ENCODE measurements at places on chromosomes 3 and 15.

DNA sequence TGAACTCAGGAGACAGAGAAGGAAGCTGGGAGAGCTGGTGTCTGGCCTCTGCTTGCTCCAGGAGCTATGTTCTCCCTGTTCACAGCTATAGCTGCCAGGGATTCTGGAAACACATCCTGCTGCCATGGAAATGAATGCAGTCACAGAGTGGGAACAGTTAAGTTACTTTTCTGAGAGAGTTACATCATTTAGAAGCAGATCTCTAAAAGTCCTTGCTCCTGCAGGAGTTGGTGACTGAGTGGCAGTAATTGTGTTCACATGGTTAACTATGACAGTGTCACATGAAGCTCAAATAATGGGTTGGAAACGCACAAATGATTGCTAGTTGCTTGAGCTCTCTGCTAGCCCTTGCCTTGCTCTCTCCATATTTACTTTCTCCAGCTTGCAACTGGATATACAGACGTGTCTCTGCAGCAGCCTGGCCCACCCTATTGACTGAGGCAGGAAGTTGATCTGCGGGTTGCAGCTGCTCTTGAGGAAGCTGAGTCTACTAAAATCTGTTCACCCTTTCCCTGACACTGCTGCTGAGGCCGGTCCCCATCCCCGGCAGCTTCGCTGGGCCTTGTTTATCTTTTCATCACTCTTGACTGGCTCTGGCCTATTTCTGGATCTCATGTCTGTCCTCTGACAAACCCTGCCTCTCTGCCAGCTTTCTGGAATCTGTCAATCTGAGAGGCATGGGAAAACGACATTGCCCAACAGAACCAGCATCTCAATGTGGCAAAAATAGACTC is 16.7 kb upstream of the ISLR start:
- no peak for DNase-seq

DNA sequence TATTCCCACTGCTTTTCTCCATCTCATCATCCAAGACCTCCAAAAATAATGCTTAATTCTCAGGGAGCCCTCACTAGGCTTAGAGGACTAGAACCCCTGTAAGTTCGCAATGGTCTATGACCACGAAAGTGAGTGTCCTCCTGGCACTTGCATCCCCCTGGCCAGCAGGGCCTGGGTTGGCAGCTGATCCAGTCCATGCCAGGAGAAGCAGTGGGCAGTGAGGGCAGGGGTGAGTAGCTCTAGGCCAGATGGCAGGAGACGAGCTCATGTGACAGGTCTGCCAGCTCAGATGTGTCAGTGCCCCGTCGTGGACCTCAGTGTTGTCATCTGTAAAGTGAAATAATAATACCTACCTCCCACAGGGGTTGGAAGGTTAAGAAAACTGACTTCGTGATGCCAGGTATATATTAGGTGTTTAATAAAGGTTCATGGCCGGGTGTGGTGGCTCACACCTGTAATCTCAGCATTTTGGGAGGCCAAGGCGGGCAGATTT is 11.1 kb downstream of the GP5 start:
- DNase-seq: no peak

DNA sequence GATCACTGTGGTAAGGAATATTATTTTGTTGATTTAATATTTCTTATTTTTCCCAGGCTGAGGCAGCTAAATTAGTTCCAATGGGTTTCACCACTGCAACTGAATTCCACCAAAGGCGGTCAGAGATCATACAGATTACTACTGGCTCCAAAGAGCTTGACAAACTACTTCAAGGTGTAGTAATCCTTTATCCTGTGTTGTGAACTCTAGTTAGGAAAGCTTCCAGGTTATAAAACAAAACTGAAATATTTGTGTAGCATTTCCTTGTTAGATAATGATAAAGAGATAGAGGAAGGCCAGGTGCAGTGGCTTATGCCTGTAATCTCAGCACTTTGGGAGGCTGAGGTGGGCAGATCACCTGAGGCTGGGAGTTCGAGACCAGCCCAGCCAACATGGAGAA is 11.1 kb downstream of the RAD51 start:
- DNase-seq: no peak

DNA sequence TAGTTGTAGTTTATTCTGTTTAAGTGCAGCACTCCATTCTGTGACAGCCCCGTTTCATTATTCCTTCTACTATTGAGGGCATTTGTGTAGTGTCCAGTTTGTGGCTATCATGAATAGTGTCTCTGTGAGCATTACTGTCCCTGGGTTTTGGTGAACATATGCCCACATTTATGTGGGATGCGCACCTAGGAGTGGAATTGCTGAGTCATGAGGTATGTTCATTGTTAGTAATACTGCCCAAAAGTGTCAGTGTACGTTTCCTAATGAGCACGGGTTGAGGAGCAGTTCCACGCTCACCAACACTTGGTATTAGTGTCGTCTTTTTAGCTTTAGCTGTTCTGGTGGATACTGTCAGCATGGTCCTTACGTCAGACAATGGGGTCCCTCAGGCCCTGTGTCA is 131.8 kb downstream of the SLCO3A1 start:
- no peak for DNase-seq

DNA sequence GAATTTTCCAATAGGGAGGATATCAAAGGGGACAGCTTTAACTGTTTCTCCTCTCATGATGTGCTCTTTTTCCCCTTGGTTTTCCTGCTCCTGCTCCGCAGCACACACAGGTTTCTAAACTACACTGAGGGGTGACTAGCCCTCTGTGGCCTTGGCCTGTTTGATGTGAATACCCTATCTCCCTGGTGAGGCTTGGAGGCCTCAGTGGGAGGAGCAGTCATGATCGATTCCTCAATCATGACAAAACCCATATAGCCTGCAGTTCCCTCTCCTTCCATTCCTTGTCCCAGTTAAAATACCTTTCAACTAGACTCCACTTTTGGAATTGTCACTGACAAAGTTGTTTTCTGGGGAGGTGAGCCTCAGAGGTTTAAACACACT is 24.0 kb upstream of the USP3 start:
- no peak for DNase-seq
